Spinal cord (tissue), 10 donors: ENCODE measurements at places on chromosomes 2 and 18.

GRCh38 chr2:102336502-102336945 is 19.1 kb upstream of the IL18R1 start:
- no peaks in the 10 kb centered on the region for H3K4me1 ChIP-seq
- H3K4me3 ChIP-seq, result no peak overlapping the region

DNA sequence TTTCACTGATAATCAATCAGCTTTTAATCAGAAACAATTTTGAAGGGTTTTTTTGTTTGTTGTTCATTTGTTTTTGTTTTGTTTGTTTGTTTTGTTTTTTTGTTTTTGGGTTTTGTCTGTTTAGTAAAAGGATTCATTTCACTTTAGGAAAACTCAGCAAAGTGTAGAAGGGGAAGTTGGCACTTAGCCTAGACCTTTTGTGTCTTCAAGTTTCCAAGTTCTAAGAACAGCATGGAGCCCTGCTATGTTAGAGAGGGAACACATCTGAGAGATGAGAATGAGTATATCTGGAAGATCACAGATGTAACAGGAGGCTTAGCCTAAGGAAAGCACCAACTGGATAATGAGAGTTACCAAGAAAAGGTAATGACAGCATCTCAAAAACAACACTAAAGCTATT is 501.5 kb downstream of the ERBB4 start:
- no peaks in the 10 kb centered on the region for H3K4me1 ChIP-seq
- H3K27ac ChIP-seq, result no peak overlapping the region
- H3K36me3 ChIP-seq, result no peaks in the 10 kb centered on the region
- no peak overlapping the region for H3K4me3 ChIP-seq
- peak; percentile 20 for DNase-seq
- no peaks in the 10 kb centered on the region for H3K27me3 ChIP-seq

DNA sequence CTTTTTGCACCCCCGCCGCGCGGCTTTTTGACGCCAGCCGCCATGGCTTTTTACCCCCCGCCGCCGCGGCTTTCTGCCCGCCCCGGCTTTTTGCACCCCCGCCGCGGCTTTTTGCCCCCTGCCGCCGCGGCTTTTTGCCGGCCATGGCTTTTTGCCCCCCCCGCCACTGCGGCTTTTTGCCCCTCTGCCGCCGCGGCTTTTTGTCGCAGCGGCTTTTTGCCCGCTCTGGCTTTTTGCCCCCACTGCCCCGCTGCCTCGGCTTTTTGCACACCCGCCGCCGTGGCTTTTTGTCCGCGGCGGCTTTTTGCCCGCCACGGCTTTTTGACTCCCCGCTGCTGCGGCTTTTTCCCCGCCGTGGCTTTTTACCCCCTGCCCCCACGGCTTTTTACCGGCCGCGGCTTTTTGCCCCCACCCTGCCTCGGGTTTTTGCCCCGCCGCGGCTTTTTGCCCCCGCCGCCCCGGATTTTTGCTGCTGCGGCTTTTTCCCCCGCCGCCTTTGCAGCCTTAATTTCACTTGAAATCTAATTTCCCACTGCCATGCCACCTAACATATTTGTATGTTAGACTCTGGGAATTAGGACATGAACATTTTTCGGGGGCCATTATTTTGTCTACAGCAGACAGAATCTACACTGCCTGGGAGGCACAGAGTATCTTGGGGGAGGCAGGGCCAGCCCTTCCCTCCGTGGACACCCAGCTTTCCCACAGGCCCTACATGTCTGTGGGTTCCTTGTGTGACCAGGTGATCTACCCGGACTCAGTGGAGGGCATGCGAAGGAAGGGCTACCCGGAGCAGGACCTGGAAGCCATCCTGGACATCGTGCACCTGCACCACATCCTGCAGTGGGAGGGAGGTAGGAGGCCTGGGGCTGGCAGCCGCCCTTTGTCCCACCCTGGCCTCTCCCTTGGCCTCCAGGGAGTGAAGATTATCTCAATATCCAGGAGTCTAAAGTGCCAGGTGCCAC is 3031.0 kb upstream of the TEKT4 start:
- H3K27ac ChIP-seq, result no peak overlapping the region
- no peak overlapping the region for H3K4me3 ChIP-seq
- peaks cover 6% of the 10 kb centered on the region for H3K4me1 ChIP-seq
- DNase-seq, result no peak

- DNase-seq, result no peak
- H3K27ac ChIP-seq, result peak overlapping the region; percentile 4
- no peak overlapping the region for H3K4me3 ChIP-seq
- H3K27me3 ChIP-seq, result peaks cover 11% of the 10 kb centered on the region
- no peaks in the 10 kb centered on the region for H3K36me3 ChIP-seq
Measured at GRCh38 chr2:120779781-120780283, 44.2 kb downstream of the GLI2 start.
